H1 (cell line): ENCODE measurements at places on chromosomes 3 and 15.

DNA sequence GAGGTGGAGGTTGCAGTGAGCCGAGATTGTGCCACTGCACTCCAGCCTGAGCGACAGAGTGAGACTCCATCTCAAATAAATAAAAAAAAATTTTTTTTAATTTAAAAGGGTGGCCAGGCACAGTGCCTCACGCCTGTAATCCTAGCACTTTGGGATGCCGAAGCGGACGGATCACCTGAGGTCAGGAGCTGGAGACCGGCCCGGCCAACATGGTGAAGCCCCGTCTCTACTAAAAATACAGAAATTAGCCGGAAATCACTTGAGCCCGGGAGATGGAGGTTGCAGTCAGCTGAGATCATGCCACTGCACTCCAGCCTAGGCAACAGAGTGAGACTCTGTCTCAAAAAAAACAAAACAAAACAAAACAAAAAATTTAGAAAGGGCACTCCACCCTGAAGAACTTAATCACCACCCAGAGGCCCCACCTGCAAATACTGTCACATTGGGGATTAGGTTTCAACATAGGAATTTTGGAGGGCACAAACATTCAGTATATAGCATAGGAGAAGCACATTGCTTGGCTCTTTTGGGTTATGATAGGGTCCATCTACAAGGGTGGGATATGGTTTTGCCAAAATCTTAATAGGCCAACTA lies 7.1 kb upstream of the YEATS2 start:
- no peak overlapping the region for H3K27ac ChIP-seq
- H3K36me3 ChIP-seq = no peaks in the 10 kb centered on the region
- H3K4me1 ChIP-seq = no peaks in the 10 kb centered on the region
- no peak for DNase-seq
- H3K27me3 ChIP-seq = no peaks in the 10 kb centered on the region

DNA sequence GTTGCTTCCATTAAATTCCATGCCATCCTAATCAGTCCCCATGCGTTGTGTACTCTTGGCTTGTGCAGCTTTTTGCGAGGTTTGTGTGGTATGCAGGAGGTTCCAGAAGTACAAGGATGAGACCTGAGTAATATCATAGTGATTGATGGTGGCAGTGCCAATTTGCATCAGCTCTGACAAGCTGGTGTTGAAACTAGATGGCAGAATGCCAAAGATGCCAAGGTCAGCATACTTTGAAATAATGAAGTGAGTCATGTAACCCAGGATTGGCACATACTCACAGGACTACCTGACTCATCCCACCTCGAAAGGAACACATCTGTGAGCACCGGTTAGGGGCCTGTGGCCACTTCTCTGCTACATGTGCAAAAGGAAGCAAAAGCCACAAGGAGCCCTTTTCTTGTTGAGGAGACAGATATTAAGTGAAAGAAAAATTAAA lies 14.3 kb downstream of the KAT2B start:
- H3K27ac ChIP-seq = no peak overlapping the region
- H3K36me3 ChIP-seq = no peaks in the 10 kb centered on the region
- DNase-seq = no peak

GRCh38 chr3:56772952-56773938 lies 28.5 kb downstream of the ARHGEF3 start:
- H3K36me3 ChIP-seq = no peaks in the 10 kb centered on the region
- no peak overlapping the region for H3K4me3 ChIP-seq

DNA sequence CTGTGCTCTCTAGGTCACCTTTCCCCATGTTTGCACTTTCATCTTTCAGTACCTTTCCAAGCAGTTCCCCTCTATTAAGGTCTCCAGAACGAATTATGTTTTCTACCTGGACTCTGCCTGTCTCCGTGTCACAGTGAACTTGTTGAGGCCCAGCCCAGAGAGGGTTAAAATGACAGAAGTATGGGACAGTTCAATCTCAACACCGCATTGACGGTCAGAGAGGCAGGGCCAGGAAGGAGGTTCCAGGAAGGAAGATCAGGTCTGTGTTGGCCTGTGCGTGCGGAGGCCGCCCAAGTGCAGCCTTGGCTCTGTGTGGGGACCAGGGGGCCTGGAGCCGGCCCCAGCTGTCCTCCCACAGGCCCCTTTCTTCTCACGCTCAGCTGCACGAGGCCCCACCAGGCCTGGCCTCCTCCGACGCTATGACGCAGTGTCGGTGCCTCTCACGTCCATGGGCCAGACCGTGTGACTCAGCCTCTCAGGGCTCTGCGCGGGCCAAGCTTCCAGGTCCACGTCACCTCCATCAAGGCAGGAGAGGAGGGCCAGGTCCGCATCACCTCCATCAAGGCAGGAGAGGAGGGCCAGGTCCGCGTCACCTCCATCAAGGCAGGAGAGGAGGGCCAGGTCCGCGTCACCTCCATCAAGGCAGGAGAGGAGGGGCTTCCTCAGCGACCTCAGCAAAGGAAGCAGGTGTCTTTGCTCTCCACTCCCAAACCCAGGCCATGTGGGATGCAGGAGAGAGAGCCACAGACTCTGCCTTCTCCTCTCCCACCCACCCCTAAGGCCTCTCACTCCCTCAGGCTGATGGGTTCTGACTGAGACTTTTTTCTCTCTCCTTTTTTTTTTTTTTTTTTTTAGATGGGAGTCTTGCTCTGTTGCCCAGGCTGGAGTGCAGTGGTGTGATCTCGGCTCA lies 83.1 kb downstream of the CPN2 start:
- no peaks in the 10 kb centered on the region for H3K27me3 ChIP-seq
- no peaks in the 10 kb centered on the region for H3K36me3 ChIP-seq
- no peak for DNase-seq
- H3K27ac ChIP-seq = no peak overlapping the region
- peaks cover 2% of the 10 kb centered on the region for H3K4me1 ChIP-seq
- H3K4me3 ChIP-seq = no peak overlapping the region

- H3K4me1 ChIP-seq = peaks cover 8% of the 10 kb centered on the region
- H3K36me3 ChIP-seq = no peaks in the 10 kb centered on the region
- no peak for DNase-seq
These were observed 21.3 kb downstream of the COLQ start for GRCh38 chr3:15500107-15500724.

- no peak overlapping the region for H3K4me3 ChIP-seq
- H3K36me3 ChIP-seq = no peaks in the 10 kb centered on the region
- no peak for DNase-seq
- no peak overlapping the region for H3K27ac ChIP-seq
These were observed 40.8 kb upstream of the LRTM1 start for GRCh38 chr3:54968546-54969172.

DNA sequence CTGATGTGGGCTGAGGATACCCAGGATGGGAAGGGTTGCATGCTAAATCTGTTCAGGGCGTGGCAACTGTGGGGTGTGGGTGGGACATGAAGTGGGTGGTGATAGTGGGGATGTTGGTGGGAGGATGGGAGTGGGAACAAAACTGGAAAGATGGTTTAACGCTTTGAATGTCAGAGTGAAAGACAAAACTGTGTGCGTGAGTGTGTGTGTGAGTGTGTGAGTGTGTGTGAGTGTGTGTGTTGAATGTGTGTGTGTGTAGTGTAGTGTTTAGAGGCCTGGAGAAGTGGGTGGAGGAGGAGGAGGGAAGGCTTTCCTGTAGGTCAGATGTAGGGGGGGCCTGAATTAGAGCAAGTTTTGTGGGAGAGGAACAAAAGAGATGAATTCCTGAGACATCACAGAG lies 44.2 kb upstream of the ONECUT1 start:
- no peak overlapping the region for H3K4me3 ChIP-seq
- H3K27ac ChIP-seq = no peak overlapping the region
- H3K27me3 ChIP-seq = no peaks in the 10 kb centered on the region
- DNase-seq = no peak

- H3K36me3 ChIP-seq = peaks cover 31% of the 10 kb centered on the region
- H3K4me3 ChIP-seq = no peak overlapping the region
- no peaks in the 10 kb centered on the region for H3K4me1 ChIP-seq
- no peak overlapping the region for H3K27ac ChIP-seq
- H3K27me3 ChIP-seq = no peaks in the 10 kb centered on the region
These were observed 18.0 kb downstream of the FAM98B start for GRCh38 chr15:38471974-38472373.

- no peak for DNase-seq
- H3K27ac ChIP-seq = no peak overlapping the region
- peaks cover 43% of the 10 kb centered on the region for H3K36me3 ChIP-seq
- H3K4me1 ChIP-seq = no peaks in the 10 kb centered on the region; the same call in none of the 2 replicates
- H3K27me3 ChIP-seq = no peaks in the 10 kb centered on the region
These were observed 55.4 kb downstream of the LRCH3 start for GRCh38 chr3:197846491-197846890.

GRCh38 chr3:43917361-43917760 lies 226.6 kb downstream of the ABHD5 start:
- H3K27ac ChIP-seq = no peak overlapping the region
- H3K27me3 ChIP-seq = peaks cover 2% of the 10 kb centered on the region; the same call in 1 of the 2 replicates
- H3K4me3 ChIP-seq = no peak overlapping the region
- no peak for DNase-seq
- H3K36me3 ChIP-seq = no peaks in the 10 kb centered on the region
- H3K4me1 ChIP-seq = no peaks in the 10 kb centered on the region; the same call in 1 of the 2 replicates

- no peak for DNase-seq
- H3K4me1 ChIP-seq = no peaks in the 10 kb centered on the region
- H3K4me3 ChIP-seq = no peak overlapping the region
- no peaks in the 10 kb centered on the region for H3K27me3 ChIP-seq
- H3K27ac ChIP-seq = no peak overlapping the region
These were observed 779.1 kb downstream of the CADM2 start for GRCh38 chr3:85737846-85738245.

DNA sequence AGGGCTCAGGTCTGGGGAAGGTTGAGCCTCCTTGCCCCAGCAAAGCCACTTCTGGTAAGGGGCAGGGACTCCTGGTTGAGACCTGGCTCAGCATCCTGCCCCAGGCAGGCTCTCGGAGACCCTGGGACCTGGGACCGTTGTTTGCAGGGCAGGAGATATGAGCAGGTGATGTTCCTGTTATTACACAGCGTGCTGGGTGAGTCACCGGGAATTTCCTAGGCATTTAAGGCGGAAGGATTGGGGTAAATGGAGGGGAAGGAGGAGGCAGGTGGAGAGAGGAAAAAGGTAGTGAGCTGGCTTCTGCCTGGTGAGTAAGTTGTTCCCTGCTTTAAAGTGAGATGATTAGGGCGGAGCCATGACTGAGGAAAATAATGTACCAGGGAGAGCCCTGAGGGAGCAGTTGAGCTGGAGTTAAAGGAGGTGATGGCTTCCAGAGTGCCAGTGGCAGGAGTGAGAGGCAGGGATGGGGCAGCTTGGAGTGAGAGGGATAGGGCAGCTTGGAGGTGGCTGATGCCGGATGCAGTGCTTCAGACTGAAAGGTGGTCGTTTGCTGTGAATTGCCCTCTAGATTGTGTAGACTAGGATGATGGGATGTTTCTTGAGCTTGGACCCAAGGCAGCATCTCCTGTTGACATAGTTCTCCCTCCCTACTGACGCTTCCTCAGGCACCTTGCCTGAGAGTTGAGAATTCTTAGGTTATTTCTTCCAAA lies 79.4 kb downstream of the AAGAB start:
- no peaks in the 10 kb centered on the region for H3K27me3 ChIP-seq
- H3K27ac ChIP-seq = no peak overlapping the region
- H3K36me3 ChIP-seq = no peaks in the 10 kb centered on the region
- peaks cover 23% of the 10 kb centered on the region for H3K4me1 ChIP-seq

DNA sequence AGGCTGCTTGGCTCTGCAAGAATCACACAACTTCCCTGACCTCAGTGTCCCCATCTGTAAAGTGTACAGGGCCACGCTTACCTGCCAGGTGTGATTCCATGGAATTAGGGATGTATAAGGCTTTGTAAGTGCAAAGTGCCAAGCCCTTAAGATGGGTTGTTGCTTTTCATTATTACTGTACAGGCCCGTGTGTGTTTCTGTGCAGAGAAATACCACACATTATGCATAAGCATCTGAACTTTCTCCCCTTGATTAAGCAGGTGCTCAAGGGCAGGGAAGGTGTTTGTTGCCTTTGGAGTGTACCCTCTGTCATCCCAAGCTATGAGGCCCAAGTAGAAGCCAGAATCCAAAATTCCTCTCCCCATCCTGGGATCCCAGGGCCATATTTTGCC lies 13.6 kb upstream of the HRH1 start:
- no peaks in the 10 kb centered on the region for H3K27me3 ChIP-seq
- no peak overlapping the region for H3K4me3 ChIP-seq
- no peak for DNase-seq
- no peak overlapping the region for H3K27ac ChIP-seq
- H3K4me1 ChIP-seq = no peaks in the 10 kb centered on the region

GRCh38 chr3:13483988-13484695 lies 4.0 kb downstream of the HDAC11 start:
- H3K27ac ChIP-seq = no peak overlapping the region
- H3K4me3 ChIP-seq = no peak overlapping the region
- H3K27me3 ChIP-seq = no peaks in the 10 kb centered on the region
- no peaks in the 10 kb centered on the region for H3K36me3 ChIP-seq
- DNase-seq = no peak
- H3K4me1 ChIP-seq = peaks cover 12% of the 10 kb centered on the region; the same call in 1 of the 2 replicates
